ENCODE measurements at places on chromosomes 1 and 21.

DNA sequence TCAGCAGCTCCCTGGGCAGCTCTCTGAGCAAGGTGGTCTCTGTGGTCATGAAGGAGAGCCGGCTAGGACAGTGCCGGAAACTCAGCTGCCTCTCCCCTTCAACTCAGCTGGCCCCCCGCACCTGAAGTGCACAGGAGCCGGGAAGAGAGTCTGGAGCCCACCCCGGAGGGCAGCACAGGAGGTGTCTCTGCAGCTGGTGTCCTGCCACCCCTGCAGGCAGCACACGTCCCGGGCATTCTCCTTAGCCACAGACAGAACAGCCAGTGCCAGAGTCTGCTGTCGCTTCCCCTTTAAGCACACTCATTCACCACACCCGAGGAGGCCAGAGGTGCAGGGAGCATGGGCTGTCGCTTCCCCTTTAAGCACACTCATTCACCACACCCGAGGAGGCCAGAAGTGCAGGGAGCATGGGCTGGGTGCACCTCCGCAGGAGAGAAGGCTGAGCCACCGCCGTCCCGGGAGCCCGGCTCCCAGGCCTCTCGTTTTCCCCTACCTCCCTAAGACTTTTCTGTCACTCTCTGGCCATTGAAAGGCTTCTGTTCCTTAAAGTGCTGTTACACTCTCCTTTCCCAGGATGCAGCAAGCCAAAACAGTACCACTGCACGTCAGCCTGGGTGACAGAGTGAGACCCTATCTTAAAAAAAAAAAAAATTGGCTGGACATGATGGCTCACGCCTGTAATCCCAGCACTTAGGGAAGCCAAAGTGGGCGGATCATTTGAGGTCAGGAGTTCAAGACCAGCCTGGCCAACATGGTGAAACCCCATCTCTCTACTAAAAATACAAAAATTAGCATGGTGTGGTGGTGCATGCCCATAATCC, 16.9 kb upstream of the SAMD11 start:
- no peak for DNase-seq

- DNase-seq = no peak
These were observed 99.1 kb downstream of the ASTN1 start for GRCh38 chr1:177065430-177065829.

- DNase-seq = no peak
These were observed 151.0 kb downstream of the CDC7 start for GRCh38 chr1:91651661-91652071.

DNA sequence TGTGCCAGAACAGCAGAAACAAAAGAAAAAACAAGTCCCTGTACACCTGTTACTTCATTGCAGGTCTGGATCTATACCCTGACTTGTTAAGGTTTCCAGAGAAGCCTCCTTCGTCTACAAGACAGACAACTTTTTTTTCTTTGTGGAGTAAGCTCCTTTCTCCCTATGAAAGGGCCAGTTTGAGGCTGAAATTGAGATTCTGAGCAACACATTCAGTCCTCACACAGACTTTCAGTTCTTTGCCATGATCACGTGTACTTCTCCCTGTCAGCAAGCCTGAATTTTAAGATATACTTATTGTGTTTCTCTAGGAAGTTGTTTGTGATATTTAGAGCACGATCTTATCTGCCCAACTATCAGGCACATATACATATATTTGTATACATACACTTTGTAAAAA, 374.0 kb downstream of the NTNG1 start:
- DNase-seq = no peak

DNA sequence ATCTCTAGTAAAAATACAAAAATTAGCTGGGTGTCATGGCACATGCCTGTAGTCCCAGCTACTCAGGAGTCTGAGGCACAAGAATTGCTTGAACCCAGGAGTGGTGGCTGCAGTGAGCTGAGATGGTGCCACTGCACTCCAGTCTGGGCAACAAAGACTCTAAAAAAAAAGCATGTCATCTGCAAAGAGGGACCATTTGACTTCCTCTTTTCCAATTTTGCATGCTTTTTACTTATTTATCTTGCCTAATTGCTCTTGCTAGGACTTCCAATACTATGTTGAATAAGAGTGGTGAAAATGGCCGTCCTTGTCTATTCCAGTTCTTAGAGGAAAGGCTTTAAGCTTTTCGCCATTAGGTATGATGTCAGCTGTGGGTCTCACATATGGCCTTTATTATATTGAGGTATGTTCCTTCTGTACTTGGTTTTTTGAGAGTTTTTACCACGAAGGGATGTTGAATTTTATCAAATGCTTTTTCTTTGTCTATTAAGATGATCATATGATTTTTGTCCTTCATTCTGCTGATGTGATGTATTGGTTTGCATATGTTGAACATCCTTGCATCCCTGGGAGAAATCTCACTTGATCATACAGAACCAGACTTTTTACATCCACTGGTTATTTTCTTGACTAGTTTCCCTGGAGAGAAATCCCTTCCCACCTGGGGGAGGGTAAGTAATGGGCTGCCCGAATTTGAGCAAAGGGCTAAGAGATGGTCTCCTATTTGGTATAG, 17.0 kb upstream of the RAP1GAP start:
- no peak for DNase-seq
